ENCODE measurements at places on chromosomes 2 and 18.

- no peak for DNase-seq
Observed at GRCh38 chr2:231138699-231139098, 13.9 kb upstream of the HTR2B start.

- DNase-seq = no peak
Observed at GRCh38 chr2:191625016-191625415, 52.9 kb upstream of the NABP1 start.

DNA sequence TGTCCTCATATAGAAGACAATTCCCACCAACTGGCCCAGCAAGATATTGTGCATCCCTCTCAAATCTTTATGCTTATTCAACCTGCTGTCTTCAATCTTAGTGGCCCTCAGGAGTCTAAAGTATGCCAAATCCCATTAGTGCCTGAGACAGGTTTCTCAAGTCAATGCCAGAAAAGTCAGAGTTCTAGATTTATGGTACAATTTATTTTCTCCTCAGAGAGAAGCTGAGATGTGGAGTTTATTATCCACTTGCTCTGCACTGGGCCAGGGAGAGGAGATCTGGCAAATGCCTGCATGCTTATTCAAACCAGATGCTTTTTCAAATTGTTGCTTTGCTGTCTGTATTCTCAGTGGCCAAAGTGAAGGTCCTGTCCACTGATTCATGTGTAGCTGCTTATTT, 825.2 kb downstream of the METTL4 start:
- DNase-seq = no peak

DNA sequence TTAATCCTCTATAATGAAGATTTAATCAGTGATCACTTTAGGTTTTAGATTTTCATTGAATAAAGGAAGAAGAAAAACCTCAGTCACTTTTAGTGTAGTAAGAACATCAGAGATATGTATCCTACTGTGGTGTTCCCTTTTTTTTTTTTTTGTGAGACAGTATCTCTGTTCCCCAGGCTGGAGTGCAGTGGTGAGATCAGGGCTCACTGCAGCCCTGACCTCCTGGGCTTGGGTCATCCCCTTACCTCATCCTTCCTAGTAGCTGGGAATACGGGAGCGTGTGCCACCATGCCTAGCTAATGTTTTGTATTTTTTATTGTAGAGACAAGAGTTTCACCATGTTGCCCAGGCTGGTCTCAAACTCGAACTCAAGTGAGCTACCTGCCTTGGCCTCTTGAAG, 5.1 kb downstream of the SLC39A10 start:
- DNase-seq = no peak

DNA sequence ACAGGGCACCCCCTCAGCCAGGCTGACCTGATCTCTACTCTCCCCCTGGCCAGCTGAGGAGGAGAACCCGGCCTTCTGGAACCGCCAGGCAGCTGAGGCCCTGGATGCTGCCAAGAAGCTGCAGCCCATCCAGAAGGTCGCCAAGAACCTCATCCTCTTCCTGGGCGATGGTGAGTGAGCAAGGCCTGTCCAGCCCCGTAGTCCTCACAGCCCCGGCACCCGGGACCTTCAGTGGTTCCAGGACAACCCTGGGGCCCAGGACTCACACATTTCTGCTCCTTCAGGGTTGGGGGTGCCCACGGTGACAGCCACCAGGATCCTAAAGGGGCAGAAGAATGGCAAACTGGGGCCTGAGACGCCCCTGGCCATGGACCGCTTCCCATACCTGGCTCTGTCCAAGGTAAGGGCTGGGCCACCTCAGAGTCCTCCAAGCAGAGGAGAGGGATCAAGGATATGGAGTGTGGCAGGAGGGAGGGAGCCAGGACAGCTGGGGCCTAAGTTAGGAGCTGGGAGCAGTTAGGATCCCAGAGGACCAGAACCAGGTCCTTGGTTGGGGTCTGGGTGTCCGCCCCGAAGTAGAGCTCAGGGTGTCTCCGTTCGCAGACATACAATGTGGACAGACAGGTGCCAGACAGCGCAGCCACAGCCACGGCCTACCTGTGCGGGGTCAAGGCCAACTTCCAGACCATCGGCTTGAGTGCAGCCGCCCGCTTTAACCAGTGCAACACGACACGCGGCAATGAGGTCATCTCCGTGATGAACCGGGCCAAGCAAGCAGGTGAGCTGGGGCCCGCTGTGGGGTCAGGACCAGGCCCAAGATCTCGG, 555 bp downstream of the ALPI start:
- DNase-seq = peak; percentile 44

- no peak for DNase-seq
Observed at GRCh38 chr18:46261799-46262198, 157.6 kb downstream of the HAUS1 start.

DNA sequence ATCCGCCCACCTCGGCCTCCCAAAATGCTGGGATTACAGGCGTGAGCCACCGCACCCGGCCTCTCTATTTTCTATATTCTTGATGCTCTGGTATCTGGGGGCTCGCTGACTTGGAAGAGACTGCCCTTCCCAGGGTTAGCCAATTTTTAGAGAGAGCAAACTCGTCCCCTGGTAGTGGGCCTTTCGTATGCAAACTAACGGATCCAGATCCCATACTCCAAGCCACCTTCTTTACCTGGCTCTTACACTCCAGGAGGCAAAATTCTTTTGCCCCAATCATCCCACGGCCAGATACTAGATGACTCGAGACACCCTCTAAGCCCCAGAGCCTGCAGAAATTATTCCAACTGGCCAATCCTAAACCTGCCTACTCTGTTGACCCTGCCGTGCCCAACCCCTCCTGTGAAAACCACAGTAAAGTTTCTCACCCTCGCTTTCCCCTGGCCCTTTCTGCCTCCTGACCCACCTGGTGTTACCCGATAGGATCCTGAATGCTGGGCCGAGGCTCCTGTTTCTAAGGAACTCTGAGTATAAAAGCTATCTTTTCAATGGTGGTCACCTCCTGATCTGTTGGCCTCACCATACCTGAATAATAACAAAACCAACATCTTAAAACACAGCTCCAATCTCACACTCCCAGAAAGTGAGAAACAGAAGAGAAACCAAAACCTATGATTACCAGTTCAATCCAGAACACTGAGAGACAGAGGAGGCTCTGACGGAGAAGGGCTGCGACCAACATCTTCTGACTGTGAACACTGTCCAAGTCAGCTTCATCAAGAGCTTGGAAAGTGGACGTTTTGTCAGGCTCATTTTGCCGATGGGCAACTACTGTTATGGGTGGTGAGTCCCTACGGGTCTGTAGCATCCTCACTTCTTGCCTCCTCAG, 57.6 kb upstream of the ZNF532 start:
- no peak for DNase-seq

DNA sequence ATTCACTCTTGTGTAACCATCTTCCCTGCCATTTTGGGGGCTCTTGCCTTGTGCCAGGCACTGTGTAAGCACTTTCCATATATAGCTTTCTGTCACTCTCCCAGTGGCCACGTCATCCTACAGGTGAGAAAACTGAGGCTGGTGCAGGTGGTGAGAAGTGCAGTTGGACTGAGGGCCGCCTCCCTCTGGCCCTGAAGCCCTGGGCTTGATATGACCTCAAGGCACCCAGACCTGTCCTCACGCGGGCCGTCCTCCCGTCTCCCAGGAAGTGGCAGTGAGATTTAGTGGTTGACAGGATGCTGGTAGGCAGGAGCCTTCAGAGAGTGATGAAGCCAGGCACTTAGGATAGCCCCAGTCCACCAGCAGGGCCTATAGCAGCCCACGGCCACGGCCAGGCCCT, 30.5 kb downstream of the MAL start:
- DNase-seq = no peak

GRCh38 chr2:240250985-240251847, 110.8 kb upstream of the OTOS start:
- peak; percentile 68 for DNase-seq

- DNase-seq = no peak
Observed at GRCh38 chr18:46061387-46061786, 10.7 kb downstream of the PSTPIP2 start.

DNA sequence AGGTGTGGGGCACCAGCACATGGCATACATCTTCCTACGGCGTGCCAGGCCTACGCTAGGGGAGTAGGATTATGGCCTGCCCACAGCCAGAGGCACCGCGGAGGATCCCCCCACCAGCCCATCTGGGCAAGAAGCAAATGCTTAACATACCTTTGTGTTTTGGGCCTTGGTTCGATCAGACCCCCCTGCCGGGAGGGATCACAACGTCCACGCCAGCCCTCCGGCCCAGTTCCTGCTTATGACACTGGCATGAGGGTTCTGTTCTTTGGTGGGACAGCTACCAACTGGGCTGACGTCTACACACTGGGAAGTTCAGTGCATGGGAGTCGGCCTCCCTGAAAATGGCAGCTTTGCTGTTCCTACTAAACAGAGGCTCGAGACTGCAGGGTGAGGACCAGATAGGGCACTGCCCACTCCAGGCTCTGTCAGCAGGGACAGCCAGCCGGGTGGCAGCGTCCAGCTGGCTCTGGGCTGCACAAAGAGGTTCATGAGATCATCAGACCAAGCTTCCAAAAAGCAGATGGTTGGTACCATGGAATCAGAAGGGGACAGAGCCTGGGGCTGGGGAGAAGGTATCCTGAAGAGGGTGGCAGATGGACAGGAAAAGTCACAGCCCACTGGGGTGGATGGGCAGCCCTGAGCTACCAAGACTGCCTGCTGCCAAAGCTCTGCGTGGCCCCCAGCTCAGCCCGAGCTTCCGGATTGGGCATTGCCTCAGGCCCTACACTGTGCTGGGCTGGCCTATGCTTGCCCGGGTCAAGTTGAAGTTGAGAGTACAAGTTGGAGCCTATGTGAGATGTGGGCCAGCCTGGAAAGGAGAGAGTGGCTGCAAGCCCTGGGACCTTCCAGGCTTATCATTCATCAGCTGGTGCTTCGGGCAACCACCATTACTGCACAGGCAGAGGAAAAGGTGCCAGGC, 61.7 kb upstream of the TEX51 start:
- DNase-seq = no peak

- DNase-seq = peak; percentile 76
Observed at GRCh38 chr2:38959938-38960608, 70.4 kb downstream of the ARHGEF33 start.

- DNase-seq = no peak
Observed at GRCh38 chr2:165475277-165476004, 5.9 kb downstream of the CSRNP3 start.

DNA sequence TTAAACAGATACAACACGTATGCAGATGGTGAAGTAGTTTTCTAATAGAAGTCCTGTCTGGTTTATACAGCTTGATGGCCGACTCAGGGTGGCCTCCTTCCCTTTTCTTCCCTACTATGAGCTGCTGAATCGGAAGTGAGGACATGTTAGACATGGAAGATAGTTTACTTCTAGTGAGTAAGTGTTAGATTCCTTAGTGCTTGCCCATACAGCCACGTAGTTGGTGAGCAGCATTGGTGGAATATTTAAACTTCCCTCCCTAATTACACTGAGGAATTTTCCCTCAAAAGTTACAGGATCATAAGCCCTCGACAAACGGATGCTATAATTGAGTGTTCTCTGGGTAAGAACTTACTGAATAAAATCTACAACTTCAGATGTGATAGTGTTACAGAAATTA, 52.1 kb downstream of the RHBDD1 start:
- no peak for DNase-seq

- DNase-seq = peak; percentile 23
Observed at GRCh38 chr2:109382226-109382895, 231.4 kb downstream of the SEPTIN10 start.

- no peak for DNase-seq
Observed at GRCh38 chr2:42918041-42918440, 125.7 kb upstream of the HAAO start.

GRCh38 chr2:202831242-202832220, 40.0 kb downstream of the ICA1L start:
- DNase-seq = no peak

DNA sequence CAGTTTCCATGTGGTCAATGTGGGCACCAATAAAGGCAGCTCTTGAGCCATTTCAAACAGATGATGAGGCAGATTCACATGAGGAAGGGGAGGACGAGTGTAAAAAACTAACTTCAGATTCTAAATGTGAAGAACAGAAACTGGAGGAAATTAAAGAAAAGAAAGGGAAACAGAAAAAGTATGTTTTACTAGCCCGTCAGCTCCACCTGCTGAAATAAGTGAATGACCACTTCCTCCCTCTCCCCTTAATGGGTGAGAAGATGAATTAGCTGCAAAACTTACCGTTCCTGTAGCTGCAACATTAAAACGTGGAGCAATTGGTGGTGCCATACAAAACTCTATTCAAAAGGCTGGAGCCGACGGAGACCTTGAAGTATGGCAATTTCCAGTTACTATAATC, 203.5 kb downstream of the UXS1 start:
- DNase-seq = no peak

DNA sequence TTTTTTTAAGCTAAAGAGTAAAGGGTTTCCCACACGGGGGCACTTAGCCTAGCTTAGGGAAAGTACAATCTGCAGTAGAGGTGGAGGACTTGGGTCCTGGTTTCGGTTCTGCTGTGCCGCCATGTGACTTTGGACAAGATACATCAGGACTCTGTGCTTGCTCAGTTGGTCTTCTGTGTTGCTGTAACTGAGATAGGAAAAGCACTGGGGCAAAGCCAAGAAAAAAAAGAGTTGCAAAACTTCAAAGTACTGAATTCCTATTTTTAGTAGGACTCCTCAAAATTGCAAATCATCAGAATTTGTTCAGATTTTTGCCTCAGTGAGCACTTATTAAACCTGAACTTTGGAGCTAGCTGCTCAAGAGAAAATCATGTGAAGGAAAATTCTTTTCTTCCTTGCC, 96.3 kb upstream of the STON1 start:
- no peak for DNase-seq

DNA sequence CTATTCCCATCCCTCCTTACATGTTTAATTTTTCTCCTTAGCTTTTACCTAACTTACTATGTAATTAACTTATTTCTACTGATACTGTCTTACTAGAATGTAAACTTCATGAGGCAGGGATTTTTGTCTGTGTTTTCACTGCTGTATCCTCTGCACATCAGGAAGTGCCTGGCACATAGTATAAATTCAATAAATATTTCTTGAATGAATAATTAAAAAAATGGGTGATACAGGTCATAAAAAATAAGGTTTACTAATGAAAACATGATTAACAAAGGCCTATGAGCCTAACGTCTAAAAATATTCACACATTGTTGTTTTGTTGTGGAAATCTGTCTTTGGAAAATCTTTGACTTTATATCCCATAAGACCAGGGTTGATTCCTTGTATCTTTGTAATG, 4.5 kb downstream of the RBKS start:
- no peak for DNase-seq

GRCh38 chr2:176675271-176675949, 406.2 kb downstream of the MTX2 start:
- DNase-seq = no peak

Measured in Peyer's patch (tissue), 4 donors.